HL-60 (cell line): ENCODE measurements at places on chromosomes 7 and 10.

GRCh38 chr7:125592331-125592730, 662.7 kb upstream of the POT1 start:
- DNase-seq = no peak

DNA sequence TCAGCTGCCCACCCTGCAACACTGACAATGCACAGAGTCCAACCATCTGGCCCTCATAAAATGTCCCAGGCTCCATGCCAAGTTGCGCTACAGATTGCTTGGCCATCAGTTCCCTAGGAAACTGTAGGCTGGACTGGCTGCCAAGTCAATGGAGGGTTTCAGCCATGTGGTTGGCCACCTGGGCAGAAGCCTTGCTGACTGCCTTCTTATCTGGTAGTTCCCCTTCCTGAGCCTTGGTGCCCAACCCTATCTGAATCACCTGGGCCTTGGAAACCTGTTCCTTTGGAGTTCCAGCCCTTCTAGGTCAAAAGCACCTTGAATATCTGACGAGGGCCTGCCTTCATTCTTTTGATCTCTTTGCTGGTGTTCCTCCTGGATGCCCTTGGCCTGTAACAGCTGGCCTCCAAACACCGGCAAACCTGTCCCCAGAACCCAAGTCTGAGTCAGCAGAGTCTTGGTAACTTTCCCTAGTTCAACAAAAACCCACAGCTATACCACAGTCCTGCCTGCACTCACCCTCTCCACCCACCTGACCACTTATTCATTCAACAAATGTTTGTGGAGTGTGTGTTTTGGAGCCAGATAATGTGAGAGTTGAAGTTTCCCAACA, 37.4 kb upstream of the KDM7A start:
- DNase-seq = no peak

GRCh38 chr10:55979203-55979602, 381.9 kb downstream of the ZWINT start:
- DNase-seq = no peak

- no peak for DNase-seq
These were observed 204.0 kb upstream of the PTN start for GRCh38 chr7:137547485-137547884.

DNA sequence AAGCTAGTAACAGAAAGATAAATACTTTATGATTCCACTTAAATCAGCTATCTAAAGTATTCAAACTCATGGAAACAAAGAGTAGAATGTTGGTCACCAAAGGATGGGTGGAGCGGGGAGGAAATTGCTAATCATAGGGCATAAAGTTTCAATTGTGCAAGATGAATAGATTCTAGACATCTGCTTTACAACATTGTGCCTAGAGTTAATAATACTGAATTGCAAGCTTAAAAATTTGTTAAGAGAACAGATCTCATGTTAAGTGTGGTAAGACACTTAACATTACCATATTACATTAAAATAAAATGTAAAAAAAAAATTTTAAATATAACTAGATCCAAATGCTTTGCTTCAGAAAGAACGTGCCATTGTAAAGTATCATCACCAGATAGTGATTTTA, 411.1 kb upstream of the MBL2 start:
- no peak for DNase-seq

DNA sequence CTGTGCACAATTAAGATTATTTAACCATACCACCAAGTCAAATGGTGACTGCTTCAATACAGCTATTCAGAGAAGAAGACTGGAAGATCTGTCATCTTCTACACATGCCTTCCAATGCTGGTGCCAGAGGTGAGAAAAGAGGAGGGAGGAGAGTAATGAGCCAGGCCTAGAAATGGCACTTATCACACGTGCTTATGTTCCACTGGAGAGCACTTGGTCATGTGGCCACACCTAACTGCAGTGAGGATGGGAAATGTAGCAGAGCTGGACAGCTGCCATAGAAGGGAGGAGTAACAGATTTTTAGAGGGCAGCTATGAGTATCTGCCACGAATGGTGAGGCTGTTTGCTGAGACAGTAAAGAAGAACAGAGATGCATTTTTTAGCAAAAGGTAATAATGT, 77.1 kb downstream of the MPLKIP start:
- no peak for DNase-seq

GRCh38 chr7:18684916-18685315, 189.4 kb downstream of the HDAC9 start:
- no peak for DNase-seq

DNA sequence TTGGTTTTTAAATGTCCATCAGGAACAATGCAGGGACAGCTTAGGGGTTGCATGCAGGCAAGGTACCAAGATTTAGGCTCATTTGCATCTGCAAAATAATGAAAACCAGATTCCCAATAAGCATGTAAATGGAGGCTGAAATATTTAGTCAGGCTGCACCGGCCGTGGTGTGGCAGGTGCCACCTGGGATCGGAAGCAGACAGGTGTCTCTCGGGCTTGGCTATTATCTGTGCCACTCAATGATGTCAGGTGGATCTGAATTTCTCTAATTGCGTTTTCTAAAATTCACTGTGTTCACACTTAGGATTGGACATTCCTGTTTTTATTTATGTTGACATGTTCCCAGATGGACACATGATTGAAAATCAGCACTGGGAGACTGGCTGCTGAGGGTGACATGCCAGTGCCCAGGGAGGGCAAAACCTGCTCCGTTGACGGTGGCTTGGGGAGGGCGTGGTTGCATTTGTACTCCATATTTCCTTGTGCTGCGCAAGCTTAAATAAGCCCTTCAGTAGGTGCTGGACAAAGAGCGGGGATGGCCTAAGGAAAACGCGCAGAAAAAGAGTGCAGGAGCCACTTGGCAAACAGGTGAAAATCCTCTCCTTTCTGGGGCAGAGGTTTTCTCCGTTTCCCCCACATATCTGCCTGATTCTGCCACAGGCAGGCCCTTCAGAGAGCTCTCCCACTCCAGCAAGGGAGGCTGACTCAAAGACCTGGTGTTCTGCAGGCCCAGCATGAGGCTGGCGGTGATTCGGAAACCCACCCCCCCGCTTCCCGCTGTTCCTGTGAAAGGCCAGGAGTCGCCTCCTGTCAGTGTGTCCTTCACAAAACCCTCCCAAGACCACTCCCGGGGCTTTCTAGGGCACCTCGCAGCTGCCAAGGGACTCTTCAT, 142.5 kb downstream of the WDR37 start:
- no peak for DNase-seq

DNA sequence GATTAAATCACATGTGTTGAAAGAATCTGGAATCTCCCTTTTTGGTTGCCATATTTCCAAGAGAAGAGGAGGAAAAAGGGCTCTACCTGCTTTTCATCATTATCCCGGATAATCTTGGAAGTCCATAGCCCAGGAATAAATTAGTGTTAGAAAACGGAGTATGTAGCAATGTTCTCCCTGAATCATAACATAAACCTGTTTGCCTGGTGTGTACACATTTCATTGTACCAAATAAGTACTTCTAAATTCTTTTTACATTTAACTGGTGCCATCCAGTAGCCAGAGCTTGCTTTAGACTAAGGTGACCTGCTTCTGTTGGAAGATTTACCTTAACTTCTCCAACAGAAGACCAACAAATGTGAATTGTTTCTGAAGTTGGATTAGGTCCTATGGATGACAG, 182.3 kb upstream of the C7orf33 start:
- no peak for DNase-seq

DNA sequence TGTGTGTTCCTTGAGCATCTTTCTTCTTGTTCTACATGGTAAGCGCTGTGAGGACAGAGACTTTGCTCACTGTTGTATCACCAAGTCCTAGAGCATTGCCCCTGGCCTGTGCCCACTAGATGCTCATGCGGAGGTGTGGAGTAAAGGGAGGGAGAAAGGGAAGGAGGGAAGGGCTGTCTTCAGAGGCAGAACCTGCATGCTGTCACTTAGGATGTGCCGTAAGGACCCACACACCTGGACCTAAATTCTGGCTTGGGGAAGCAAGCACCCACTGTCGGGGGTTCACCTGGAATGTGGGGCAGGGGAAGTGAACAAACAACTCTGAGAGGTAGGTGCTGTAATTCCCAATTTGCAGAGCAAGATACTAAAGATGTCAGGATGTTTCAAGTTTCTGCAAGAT, 129.5 kb downstream of the PTPN20 start:
- no peak for DNase-seq

- no peak for DNase-seq
These were observed 173.6 kb downstream of the KIAA1217 start for GRCh38 chr10:24382596-24382978.

DNA sequence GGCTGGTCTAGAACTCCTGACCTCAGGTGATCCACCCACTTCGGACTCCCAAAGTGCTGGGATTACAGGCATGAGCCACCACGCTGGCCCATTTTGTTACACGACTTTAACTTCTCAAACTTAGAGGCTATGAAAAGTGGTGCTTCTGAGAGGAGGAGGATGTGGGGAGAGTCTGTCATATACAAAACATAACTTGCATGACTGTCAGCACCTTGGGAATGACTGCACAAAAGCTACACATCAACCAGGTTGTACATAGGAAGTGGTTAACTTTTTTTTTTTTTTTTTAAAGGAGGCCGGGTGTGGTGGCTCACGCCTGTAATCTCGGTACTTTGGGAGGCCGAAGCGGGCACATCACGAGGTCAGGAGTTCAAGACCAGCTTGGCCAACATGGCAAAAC, 43.4 kb upstream of the GSDME start:
- no peak for DNase-seq

GRCh38 chr7:157796846-157797245, 460.0 kb downstream of the DNAJB6 start:
- DNase-seq = no peak

DNA sequence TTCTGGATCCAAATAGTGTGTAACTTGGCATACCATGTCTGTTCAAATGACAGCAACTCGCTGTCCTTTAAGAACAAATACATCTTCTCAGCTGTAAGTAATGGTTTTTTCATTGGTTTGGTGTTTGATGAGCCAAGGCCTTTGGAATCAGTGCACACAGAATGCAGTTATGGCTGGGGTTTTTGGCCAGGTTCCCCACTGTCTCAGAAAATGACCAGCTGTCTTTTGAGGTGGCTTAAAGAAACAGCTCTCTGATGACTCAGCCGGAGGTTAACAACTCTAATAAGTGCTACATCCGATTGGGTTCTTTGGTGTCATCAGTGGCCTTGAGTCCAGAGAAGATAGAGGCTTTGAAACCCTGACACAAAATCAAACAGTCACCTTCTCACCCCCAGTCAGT, 688.4 kb downstream of the REEP3 start:
- no peak for DNase-seq

DNA sequence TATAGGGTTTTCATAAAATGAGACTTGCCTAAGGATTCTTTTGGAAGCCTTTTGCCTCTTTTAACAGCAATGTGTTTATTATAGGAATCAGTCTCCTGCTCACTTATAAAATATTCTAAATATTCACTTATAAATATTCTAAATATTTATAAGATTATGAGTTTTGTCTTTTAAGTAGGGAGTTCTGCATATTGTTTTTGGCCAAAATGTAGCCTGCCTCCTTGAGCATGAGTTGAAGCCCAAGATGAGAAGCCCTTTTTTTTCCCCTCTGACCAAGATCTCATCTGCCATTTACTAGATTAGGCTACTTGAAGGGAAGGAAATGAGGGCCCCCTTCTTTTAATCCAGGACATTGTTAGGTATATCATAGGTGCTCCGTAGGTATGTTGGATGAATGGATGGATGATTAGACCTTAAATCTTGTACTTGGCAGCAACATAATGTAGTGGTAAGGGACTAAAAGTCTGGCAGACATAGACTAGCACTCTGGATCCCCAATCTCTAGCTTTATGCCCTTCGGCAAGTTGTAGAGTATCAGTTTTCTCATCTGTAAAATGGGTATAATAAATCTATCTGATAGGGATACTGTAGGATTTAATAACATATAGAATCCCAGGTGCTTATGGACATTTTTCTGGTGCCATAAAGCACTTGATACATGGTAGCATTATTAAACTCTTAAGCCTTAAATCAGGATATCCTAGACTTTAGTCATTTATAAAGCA, 59.1 kb downstream of the ARID5B start:
- no peak for DNase-seq

DNA sequence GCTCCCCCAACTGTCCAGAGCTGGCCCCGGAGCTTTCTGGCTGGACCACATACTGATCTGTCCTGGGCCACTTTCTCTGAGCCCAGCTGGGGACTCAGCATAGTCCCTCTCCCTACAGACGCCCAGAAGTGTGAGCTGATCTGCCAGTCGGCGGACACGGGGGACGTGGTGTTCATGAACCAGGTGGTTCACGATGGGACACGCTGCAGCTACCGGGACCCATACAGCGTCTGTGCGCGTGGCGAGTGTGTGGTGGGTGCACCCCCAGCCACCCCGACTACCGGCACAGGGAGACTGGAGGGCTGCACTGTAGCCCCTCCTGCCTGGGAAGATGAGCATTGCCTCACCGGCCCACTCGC, 41.8 kb downstream of the TBATA start:
- no peak for DNase-seq

DNA sequence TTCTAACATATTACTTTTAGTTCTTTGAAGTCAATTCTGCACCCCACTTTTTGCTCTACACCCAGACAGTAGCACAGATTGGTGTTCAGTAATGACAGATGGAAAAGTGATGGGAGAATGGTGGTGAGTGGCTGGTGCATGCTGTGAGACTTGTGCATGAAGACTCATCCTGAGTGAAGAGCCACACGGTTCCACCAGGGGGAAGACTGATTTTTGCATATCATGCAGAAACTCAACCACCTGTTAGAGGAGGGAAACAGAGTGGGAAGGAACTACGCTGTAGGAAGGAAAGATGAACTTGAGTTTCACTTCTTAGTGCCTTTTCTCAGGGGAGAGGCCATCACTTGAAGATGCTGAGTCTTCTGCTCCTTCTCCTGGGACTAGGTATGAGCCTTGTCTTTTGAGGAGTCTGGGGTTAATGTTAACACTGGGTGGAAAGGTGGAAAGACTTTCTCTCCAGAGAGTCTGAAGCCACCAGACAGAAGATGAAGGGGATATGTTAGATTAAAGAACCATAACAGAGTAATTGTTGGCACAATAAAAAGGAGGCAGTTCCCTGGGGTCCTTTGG, 9.3 kb upstream of the PRSS1 start:
- DNase-seq = no peak

- DNase-seq = no peak
These were observed 52.5 kb upstream of the PPP2R2D start for GRCh38 chr10:131848296-131848695.

DNA sequence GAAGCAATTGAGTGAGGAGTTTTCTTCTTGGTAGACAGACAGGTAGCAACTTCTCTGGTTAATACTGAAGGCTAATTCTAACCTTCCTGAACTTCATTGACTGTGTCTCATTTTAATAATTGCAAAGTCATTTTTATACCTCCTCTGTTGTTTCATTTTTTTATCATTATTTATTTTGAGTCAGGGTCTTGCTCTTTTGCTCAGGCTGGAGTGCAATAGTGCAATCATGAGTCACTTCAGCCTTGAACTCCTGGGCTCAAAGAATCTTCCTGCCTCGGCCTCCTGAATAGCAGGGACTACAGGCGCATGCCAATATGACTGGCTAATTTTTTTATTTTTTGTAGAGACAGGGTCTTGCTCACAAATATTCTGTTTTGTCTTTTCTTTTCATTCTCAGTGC, 45.4 kb downstream of the APBB1IP start:
- DNase-seq = no peak

- DNase-seq = peak; percentile 17
These were observed 260.8 kb upstream of the HABP2 start for GRCh38 chr10:113292086-113292485.

- DNase-seq = no peak
These were observed 49.8 kb upstream of the RAPGEF5 start for GRCh38 chr7:22406715-22407114.
